ENCODE measurements at places on chromosomes 6 and 20.

- no peak for DNase-seq
Observed at GRCh38 chr6:40755749-40756452, 168.7 kb upstream of the LRFN2 start.

DNA sequence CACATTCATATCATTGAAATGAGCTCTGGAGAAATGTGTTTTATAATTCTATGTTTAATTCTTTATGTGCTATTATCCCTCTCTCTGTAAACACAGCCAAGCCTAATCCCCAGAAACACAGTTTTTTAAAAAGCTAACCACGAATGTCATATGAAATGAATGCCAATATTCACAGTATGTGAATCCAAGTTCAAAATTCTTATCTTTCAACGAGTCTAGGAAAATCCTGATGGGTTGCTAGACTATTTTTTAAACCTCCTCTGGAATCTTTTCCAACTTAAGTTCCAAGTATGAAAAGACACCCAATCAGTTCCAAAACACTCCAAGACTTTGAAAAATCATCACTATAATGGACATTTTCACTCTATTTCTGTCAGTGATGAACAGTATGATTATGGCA is 689.3 kb downstream of the HACE1 start:
- DNase-seq = no peak

DNA sequence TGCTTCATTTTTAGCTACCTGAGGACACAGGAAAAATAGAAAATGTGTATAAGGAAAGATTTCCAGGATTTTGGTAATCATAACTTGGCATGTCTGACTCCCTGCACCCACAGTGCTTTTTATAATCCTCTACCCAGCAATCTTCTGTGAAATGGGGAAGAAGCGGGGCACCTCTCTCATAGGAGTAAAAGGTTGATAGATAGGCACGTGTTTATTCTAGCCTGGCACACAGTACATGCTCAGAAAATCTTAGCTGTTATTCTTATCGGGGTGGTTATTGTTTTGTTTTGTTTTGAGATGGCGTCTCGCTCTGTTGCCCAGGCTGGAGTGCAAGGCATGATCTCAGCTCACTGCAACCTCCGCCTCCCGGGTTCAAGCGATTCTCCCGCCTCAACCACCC is 87.7 kb upstream of the SALL4 start:
- DNase-seq = no peak

DNA sequence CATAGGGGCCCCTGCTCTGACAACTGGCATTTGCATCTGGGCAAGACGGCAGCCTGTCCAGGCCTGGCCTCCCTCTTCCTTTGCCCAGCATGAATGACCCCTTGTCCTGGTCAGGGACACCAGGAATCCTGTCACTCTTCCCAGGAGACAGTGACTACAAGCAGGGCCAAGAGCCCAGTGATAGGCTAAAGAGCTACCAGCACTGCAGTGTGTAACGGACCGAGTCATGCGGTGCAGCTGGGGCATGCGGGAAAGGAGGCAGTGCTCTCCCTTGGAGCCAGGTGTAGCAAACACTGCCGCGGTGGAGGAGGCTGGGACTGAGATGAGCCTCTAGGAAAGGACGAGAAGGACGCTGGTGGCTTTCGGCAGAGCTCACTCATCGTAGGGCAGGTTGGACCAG is 38.7 kb upstream of the DSP start:
- no peak for DNase-seq

DNA sequence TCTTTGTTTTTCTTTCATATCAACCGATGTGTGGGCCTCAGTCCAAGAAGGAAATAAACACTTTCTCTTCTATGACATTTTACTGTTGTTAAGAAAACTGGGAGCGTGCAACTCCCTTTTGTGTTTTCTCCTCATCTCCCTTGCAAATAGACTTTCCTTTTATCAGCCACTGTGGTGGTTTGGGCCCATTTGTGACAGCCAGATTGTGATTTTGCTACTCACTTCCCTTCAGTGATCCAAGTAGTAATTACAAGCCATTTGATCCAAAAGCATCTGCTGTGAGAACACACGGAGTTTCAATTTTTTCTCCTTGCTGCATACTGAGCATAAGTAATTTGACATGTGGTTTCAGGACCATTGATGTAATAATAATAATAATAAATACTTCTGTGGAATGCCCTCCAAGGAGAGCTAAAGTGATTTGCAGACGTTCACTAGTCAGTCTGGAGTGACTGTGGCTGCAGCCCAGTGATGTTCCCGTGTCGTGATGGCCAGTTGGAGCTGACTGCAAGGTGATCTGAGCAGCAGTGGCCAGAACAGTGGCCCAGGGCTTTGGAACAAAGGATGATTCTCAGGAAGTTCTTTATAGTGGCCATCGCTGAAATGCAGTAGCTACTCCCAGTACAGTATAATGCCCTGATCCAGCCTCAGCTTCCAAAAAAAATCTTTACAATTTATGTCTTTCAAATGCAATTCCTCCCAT is 91.9 kb upstream of the CLDN20 start:
- DNase-seq = no peak

GRCh38 chr6:148497257-148497656 is 154.6 kb downstream of the SASH1 start:
- DNase-seq = no peak

GRCh38 chr6:11228935-11229654 is 3.4 kb downstream of the NEDD9 start:
- no peak for DNase-seq

DNA sequence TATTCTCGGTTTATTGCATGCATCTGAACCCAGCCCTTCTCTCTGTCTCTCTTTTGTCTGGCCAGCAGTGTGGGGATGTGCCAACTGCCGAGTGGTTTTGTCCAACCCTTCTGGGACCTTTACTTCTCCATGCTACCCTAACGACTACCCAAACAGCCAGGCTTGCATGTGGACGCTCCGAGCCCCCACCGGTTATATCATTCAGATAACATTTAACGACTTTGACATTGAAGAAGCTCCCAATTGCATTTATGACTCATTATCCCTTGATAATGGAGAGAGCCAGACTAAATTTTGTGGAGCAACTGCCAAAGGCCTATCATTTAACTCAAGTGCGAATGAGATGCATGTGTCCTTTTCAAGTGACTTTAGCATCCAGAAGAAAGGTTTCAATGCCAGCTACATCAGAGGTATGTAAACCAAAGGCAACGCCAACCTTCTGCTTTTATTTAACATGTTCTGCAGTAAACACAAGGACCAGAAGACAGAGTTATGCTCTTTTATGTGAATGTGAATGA is 65.8 kb downstream of the ADGRG6 start:
- DNase-seq = no peak

DNA sequence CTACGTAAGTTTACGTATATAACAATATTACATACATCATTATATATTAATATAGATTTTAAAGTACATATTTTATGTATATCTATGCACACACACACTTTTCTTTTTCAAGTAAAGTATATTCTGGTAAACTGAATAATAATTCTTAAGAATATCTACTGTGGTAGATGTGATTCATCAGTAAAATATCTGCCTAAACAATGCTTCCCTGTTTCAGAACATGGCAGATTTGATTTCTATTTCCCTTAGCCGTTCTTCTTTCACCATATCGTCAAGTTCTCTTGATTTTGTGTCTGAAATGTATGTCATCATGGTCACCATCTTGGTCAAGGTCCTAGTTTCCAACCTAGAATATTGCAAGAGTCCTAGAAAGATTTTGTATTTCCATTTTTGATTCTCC is 195.6 kb downstream of the HDGFL1 start:
- DNase-seq = no peak

Measured in amygdala (tissue), 56 donors.